Stimulated activated CD4-positive, alpha-beta T cell treated with anti-CD3 and anti-CD28 coated beads, Interleukin-1b, Interleukin-23, amount 100 ng/mL, for 48 hours (primary cell): ENCODE measurements at places on chromosomes 5 and 9.

DNA sequence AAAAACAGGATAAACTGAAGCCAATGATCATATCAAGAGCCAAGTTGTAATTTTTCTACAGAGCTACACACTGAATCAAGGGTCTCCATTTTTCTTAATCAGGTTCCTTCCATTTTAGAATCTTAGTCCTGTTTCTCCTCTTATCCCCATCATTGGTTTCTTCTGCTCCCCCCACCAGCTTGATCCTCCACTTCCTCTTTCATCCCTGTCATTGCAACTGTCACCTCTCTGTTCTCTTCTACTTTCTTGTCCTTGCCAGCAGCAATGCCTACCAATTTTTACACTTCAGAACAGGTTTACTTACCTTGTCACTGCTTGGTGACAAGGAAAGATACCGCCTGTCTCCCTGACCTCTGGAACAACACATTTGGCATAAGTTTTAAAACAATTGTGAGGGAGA is 97.3 kb downstream of the CFAP90 start:
- DNase-seq, result no peak

GRCh38 chr9:124293718-124294506 is 36.2 kb downstream of the NEK6 start:
- DNase-seq, result no peak

- no peak for DNase-seq
These were observed 1.3 kb upstream of the SMC5 start for GRCh38 chr9:70257502-70257901.

GRCh38 chr9:127353882-127354281 is 43.1 kb upstream of the SLC2A8 start:
- no peak for DNase-seq

GRCh38 chr5:126780165-126780827 is 3.4 kb downstream of the LMNB1 start:
- DNase-seq, result peak; percentile 34

GRCh38 chr5:117568622-117569021 is 994.0 kb upstream of the SEMA6A start:
- DNase-seq, result no peak

- DNase-seq, result no peak
These were observed 55.2 kb downstream of the TRIP13 start for GRCh38 chr5:947626-948471.

DNA sequence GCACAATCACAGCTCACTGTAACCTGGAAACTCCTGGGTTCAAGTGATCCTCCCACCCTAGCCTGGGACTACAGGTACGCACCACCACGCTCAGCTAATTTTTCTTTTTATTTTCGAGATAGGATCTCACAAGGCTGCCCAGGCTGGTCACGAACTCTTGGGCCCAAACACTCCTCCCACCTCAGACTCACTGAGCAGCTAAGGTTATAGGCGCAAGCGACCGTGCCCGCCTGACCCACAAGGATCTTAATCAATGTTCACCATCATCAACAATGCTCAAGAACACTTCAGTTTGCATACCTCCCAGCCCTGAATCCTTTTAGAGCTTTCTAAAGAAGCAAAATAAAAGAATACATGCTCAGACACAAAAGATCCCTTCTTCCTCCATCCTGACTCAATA is 13.2 kb downstream of the ETF1 start:
- DNase-seq, result no peak

DNA sequence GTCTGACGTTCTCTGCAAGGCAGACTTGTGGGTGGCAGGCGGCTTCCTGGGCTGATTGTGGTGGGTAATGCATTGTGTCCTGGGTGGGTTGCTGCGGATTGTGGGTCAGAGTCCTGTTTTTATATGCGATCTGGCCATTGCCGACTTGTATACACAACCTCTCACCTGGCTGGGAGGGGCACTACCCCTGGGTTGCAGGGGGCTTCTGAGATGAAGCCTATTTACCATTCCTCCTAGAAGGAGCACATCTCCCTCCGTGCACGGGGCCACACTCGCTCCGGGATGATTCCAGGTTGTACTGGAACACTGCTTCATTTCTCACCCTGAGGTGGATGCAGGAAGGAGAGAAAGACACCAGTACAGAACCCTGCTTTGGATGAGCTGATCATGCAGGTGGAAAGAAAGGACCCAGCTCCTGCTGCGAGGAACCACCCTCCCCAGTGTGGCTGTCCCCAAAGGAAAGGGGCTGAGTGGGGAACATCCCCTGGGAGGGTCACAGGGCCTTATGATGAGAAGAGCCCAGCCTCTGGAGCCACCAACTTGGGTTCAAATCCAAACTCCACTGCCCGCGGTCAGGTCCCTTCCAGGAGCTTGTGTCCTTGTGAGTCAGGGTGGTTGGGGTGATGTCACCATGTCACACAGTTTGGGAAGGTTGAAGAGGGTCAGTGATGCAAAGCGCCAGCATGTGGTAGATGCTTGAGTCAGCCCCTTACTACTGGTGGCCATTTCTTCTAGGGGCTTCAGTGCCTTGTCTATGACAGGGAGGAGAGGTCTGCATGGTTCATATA is 151.8 kb upstream of the COL5A1 start:
- no peak for DNase-seq

DNA sequence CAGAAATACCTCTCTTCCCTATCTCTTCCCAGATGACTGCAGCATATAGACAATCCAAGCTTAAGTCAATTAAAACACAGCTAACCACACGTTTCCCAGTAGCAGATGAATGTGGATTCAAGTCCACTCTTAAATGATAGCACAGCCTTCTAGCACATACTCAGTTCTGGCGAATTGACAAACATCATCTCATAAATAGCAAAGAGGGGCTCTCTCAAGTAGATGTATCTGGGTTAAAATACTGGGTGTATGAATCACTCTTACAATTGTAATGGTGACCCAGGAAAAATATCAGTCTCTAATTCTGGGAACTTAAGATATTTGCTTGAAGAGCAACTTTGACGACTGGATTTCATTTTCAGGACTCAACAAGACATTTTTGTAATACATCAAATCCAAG is 67.0 kb upstream of the HAPLN1 start:
- no peak for DNase-seq

DNA sequence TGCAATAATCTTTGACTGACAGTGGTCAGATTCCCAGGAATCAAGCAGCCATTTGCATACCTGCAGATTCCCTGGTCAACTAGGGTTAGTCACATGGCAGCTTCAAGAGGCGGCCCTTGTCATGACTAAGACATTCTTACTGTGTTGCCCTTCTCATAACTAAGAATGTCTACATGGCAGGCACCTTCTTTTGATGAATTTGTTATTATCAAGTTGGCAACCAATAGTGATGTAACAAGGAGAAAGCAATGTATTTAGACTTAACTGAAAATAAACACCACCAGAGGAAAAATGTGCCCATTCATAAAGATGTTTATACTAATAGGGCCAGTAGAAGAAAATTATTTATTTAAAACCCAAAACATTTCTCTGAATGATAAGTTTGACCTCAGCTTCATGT is 215.6 kb downstream of the TLE1 start:
- DNase-seq, result no peak

GRCh38 chr9:99822109-99822805 is 572 bp downstream of the NR4A3 start:
- DNase-seq, result peak; percentile 51
